Activated effector memory CD4-positive, alpha-beta T cell treated with Interleukin-2 at 50 U/mL for 16 hours (primary cell): ENCODE measurements at places on chromosomes 7 and 10.

DNA sequence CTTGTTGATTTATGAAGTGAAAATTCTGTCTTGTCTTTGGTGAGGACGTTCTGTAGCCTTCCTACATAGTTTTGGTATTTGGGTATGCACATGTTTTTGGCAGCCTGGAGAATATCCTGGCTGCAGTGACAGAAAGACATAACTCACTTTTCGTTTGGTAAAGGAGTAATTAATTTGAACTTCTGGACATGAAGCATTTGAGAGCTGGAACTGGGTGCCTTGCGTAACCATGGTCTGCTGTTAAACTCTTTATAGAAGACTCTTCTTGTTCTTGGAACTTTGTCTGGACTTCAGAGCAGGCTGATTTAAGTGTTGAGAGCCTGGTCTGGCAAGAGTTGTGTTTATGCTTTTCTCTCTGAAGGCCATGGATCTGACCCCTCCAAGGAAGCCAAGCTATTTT lies 231.3 kb downstream of the LRMDA start:
- DNase-seq, result no peak

GRCh38 chr7:92432299-92432946 lies 14.9 kb upstream of the GATAD1 start:
- no peak for DNase-seq

DNA sequence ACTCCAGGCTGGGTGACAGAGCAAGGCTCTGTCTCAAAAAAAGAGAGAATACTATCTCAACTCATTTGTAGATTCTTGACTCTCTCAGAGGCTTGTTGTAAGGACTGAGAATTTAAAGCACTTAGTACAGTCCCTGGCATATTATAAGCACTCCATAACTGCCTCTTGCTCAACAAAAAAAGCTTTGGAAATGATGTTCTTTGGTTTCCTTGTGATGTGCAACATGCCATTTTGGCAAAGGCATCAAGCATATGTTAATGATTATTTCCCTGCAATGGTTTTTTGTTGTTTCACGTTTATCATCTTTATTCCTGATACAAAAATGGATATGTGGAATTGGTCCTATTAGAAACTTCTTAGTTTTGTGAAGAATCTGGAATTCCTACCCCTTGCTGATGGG lies 15.7 kb downstream of the NOLC1 start:
- DNase-seq, result no peak

- no peak for DNase-seq
These were observed 153.6 kb downstream of the TYW1B start for GRCh38 chr7:72674394-72674793.

DNA sequence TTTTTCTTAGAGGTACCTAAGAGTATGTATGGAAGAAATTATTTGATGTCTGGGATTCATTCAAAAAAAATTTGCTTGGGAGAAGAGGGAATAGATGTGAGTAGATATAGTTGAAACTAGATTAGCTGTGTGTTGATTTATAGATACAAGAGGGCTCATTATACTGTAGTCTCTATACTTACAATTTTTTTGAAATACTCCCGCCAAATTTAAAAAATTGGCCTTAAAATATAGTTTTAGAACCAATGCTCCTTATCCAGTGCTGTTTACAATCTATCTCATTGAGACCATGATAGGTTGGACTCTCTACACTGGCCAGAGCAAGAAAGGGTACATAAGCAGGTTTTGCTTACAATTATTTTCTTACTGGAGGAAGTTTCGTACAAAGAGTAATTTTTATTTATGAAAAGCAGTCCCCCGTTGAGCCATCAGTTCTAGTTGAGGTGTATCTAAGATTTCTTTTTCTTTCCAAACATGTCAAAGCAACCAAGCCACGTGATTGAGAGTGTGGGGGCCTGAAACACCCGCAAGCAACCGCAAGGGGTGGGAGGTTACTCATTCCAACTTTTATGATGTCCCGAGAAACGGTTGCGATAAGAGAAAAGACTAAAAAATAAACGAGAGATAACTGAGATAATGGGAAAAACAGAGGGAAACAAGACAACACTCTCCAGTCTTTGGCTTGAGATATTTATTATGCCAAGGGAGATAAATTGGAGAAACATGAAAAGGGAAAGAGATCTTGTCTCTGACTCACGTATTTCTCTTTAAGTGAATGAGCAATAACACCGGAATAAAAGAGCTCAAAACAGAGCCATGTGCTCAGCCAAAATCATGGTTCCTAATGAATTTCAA lies 729.2 kb downstream of the LRMDA start:
- DNase-seq, result no peak

DNA sequence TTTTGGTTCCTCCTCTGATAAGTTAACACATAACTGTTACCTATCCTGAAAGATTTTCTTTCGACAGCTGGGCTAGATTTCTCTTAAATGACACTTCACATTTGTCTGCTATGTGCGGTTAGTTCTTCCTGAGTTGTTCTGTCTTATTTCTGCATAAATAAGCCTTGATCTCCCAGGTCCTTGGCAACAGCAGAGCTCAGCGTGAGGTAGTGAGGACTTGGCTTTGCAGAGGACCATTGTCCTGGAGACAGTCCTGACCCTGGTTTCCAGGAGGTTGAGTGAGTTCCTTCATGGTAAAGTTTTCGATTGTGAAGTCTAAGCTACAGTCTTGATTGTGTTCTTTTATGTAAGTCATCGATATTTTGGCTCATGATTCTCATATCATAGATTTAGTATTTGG lies 23.7 kb downstream of the SND1 start:
- DNase-seq, result no peak

GRCh38 chr10:129761197-129761972 lies 202.7 kb downstream of the EBF3 start:
- DNase-seq, result no peak

- DNase-seq, result no peak
These were observed 24.8 kb upstream of the DLD start for GRCh38 chr7:107865956-107866775.

- DNase-seq, result no peak
These were observed 239.7 kb upstream of the PLXDC2 start for GRCh38 chr10:19576576-19576975.

GRCh38 chr7:110790992-110791391 lies 299.9 kb upstream of the LRRN3 start:
- no peak for DNase-seq

DNA sequence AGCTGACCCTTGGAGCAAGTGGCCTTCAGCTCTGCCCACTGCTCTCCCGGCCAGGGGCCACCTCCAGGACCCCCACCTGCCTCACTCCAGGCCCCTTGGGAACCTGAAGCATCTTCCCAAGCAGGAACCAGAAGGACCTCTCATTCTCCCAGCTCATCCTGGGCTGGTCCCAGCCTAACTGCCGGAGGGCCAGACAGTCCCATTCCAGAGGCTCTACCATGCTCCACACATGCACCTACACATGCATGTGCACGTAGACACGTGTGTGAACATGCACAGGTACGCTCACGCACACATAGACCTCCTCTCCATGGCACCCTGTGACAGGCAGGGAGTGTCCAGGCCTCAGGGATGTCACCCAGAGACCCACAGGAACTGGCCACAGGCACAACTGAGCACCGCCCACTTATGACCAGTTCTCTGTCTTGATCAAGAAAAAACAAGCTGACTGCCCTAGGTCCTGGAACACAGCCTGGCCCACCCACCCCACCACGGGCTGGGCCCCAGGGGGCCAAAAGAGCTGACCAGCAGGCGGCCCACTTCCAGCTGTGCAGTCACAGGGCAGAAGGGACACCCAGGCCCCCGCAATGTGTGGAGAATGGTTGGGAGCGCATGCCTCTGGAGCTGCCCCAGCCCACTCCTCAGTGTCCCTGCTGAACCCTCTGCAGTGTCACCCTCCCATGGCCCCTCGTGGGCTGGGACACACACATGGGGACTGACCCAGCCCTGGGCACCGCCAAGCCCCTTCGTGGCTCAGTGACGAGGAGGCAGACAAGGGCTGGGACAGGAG lies 43.4 kb downstream of the CAMK2B start:
- DNase-seq, result no peak

DNA sequence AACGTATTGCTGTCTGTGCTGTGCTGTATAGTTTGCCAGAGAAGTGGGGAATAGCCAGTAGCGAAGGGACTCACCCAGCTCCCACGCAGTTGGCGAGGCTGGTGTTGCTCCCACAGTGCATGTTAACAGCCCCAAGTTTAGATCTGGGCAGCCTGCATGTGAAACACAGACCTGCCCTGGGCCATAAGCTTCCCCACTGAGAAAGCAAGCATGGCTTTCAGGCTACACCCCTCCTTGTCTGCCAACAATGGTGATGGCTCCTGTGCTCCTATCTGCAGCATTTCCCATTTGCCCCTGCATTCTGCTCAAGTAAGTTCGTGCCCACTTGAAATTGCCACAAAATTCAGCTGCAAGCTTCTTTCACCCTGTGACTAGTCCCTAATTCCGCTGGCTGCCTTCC lies 57.5 kb downstream of the IPMK start:
- no peak for DNase-seq

- DNase-seq, result peak; percentile 74
These were observed 154.5 kb upstream of the LYZL2 start for GRCh38 chr10:30783939-30784501.

GRCh38 chr10:102712089-102712488 lies 2.1 kb downstream of the ARL3 start:
- DNase-seq, result no peak

GRCh38 chr7:1943933-1944618 lies 274.0 kb downstream of the ELFN1 start:
- no peak for DNase-seq

DNA sequence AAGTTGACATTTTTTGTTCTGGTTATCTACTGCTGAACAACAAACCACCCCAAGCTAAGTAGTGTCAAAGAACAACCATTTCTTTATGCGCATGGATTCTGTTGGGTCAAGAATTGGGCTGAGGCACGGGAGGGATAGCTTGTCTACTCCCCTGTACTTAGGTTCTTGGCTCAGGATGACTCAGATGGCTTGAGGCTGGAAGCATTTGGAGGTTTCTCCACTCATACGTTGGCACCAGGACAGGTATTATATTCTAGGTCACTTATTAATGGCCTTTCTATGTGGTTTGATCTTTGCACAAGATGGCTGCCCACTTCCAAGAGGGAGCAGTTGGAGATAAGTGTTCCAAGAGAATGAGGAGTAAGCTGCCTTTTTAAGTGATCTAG lies 11.8 kb upstream of the TFAM start:
- DNase-seq, result no peak

GRCh38 chr7:100667331-100668068 lies 6.0 kb upstream of the GNB2 start:
- no peak for DNase-seq

GRCh38 chr7:5755704-5756504 lies 25.6 kb downstream of the RNF216 start:
- DNase-seq, result no peak

GRCh38 chr10:68096913-68097516 lies 12.3 kb upstream of the MYPN start:
- DNase-seq, result no peak

DNA sequence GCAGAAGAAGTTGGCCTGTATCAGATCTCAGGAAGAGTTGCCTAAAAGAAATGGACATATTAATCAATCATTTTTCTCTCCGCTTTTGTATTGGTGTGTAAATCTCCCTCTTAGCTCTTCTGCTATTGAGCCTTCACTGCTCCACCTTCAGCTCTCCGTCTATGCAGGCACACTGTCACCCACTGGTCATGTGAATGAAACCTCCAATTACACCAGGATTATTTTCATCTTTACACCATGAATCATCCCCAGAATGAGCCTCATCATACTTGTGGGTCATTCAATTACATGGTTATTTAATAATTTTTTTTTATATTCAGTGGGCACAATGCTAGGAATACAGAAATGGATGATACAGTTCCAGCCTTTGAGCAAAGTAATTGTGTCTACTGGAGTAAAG lies 92.6 kb downstream of the LRRC4 start:
- DNase-seq, result no peak

DNA sequence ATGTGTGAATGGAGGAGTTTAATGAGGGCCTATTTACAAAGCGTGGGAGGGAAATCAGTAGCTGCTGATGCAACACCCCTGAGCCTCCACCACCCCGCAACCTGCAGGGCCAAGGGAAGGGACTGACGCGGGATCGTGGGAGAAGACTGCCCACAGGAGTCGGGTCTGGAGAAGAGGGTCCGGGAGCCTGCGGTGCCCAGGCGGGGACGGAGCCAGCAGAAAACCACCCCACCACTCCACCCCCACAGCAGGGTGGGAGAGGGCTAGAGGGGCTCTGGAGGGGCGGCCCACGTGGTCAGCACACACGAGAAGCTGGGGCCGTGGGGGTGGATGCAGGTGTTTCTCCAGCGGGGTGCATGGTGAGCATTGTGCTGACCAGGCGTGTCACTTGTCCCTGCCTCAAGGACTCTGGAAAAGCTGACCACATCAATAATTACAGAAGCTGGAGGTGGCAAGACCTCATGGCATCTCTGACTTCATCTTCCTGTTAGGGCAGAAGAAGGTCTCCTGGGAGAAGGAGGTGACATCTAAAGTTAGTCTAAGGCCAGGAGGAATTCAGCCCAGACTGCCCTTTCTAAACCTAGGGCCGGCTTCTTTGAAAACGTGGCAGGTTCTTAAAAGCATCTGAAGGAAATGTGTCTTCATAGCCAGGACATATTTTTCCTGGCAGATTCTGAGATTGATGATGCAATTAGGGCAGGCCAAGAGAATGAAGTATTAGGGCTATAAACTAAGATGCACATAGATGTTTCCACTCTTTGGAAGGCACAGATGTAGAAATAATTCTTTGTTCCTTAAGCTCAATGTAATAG lies 150.9 kb downstream of the RGS10 start:
- no peak for DNase-seq

DNA sequence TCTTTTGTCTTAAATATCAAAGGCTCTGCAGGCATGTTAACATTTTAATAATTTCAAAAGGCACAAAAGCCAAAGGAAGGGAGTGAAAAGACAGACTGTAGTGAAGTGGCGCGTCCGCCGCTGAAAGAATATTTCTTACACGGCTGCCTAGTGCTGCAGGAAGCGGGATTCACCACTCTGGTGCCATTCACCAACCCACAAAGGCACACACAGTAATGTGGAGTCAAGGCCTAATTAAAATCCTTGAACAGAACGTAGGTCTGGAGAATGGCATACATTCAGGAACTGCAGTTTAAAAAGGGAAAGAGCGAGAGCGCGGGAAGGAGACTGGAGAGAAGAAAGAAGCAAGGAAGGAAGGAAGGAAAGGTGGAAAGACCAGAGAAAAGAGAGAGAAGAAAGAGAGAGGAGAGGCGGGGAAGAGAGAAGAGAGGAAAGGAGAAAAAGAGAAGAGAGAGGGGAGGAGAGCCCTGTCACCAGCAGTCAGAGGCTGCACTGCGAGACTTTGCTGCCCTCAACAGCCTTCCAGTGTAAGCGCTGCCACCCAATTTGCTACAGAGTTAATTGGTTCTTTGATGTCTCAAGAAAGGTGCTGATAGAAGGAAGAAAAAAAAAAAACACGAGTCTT lies 554.0 kb downstream of the MDFIC start:
- no peak for DNase-seq

DNA sequence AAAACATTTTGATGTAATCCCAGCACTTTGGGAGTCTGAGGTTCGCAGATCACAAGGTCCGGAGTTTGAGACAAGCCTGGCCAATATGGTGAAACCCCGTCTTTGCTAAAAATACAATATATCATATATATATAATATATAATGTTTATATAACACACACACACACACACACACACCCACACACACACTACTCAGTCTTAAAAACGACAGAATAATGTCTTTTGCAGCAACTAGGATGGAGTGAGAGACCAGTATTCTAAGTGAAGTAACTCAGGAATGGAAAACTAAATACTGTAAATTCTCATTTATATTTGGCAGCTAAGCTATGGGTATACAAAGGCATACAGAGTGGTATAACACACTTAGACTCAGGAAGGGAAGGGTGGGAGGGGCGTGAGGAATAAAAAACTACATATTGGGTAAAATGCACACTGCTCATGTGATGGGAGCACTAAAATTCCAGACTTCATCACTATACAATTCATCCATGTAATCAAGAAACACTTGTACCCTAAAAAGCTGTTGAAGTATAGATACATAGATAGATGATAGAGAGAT lies 231.2 kb upstream of the SEMA3A start:
- DNase-seq, result no peak
